ENCODE measurements at places on chromosomes 7 and 10.

DNA sequence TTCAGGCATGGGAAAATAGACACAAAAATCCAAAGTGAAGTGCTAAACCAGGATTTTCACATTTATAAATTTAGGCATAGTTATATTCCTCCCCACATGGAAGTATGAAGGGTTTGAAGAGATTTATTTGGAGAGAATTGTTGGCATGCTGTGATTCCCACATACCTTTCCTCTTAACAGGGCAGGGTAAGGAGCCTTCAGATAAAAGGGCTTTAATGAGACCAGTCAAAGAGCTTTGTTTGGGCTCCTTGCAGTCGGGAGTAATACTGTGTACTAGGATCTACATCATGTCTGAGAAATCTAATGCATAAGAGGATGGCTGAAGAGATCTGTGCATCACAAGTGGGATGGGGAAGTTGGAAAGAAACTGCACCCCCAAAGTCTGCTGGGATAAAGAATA lies 140.8 kb upstream of the PTN start:
- DNase-seq: no peak

- DNase-seq: no peak
These were observed 134.5 kb downstream of the BAMBI start for GRCh38 chr10:28811639-28812349.

GRCh38 chr10:16863766-16864165 lies 46.5 kb upstream of the RSU1 start:
- DNase-seq: no peak

GRCh38 chr7:87628780-87629569 lies 777 bp downstream of the RUNDC3B start:
- DNase-seq: no peak

DNA sequence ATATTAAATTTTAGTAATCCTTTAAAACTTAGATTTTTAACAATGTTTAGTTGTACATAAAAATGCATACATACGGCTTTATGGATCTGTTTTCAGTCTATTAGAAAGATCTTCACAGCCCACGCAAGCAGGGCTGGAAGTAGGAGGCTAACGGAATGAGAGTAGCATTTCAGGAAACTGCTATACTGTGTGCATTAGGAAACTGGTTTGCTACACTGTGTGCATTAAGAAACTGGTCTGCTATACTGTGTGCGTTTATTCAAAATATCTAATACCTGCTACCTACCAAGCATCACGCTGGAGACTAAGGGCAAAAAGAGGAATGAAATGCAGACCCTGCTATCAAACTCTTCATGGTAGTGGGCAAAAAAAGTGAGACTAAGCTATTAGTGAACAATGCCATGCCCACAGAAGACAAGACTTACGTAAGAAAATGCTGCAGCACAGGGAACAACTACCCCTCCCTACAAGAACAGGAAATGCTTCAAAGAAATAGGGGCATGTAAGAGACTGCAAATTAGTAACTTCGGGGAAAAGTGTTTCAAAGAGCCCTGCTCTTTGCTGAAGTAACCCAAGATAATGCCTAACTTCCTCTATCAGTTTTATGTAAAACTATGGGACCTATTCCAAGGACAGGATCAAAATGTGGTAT lies 11.3 kb downstream of the RAB11FIP2 start:
- no peak for DNase-seq

DNA sequence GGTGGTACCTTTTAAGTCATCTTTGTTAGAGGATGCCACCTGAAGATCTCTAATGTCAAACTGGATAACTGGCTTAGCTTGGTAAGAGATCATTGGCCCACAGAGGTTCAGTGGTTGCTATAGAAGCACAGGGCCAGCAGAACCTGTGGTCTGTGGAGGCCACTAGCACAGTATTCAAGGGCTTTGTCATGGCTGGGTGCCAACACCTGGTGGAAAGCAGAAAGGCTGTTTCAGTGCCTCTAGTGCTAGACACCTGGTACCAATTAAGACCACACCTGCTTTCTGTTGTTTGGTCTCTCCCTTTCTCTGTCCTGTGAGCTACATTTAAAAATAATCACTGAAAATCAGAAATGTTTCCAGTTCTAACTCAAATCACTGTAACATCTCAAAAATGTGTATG lies 10.0 kb upstream of the PCGF5 start:
- DNase-seq: no peak

GRCh38 chr7:94450044-94450697 lies 55.5 kb downstream of the COL1A2 start:
- no peak for DNase-seq

GRCh38 chr7:85806321-85806720 lies 619.5 kb upstream of the SEMA3D start:
- no peak for DNase-seq

- DNase-seq: no peak
These were observed 174.5 kb downstream of the SH3PXD2A start for GRCh38 chr10:103680869-103681236.

DNA sequence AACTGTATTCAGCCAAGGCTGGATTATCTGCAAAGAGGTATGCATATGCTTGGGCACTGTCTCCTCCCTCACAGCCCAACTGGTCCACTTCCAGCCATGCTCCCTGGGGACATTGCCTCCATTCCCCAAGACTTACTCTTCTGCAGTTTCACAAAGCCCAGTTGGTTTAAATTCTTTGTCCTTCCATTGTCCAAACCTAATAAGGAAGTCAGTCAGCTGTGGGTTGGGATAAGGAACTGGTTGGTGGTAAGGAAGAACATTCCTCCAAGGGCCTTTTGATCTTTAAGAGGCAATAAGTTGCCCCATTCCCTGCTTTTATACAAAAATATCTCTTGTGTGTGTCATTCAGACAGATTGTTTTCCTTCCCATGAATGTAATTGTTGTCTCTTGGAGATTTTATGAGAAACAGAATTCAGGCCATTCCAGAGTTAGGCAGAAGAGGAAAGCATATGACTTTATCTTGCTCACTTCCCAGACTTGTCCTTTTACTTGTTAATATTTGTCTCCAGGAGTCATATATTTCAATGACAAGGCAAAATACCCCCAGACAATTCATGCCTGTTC lies 673.7 kb downstream of the SUGCT start:
- DNase-seq: no peak

DNA sequence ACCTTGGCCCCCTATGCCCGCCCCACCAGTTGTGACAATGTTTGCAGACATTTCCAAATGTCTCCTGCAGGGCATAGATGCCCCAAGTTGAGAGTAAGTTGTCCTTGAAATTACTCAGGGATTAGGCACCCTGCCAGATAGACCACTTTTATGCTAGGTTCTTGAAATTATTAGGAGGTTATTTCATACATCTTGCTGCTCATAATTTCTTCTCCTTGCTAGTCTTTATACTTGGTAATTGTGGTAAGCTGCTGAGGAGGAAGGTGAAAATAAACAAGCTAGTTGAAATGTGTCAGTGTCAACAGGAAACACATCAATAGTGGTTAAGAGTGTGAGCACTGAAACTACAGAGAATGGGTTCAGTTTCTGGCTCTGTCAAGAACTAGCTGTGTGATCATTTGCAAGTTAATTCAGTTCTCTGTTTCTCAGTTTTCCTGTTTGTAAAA lies 63.7 kb upstream of the AOAH start:
- no peak for DNase-seq

DNA sequence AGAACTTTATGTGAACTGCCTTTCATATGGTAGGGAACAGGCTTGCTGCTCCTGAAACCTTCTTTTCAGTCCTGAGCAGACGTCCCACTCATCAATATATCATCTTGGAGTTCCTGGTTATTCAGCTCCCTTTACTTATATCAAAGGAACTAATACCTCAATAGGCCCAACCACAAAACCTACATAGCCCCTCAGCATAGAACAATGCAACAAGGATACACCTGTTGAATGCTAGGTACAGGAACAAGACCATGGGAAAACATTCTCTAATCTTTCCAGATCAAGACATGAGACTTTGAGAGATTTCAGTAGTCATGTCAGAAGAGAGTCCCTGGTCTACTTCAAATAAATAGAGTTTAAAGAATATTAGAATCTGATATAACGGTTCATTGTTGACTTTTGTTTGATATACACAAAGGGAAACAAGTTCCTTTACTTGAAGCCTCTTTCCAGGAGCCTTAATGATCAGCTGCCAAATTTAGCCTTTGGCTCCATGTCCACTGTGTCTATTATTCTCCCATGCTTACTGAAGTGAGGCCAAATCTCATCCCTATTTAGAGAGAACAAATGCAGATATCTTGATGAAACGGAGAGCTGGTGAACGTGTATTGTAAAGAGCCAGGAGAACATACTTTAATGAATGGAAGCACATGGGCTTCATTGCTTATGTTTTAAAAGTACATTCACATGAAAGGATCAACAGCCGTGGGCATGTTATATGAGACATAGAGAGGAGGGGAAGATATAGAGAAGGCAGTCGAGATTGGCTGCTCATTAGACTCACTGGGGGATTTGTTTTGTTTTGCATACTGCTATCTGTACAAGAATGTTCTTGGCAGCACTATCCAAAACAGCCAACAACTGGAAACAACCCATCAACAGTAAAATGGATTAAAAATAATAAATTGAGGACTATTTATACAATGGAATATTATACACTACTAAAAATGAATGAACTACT lies 9.5 kb downstream of the RHOBTB1 start:
- no peak for DNase-seq

GRCh38 chr10:101614663-101615524 lies 26.8 kb downstream of the DPCD start:
- DNase-seq: no peak

DNA sequence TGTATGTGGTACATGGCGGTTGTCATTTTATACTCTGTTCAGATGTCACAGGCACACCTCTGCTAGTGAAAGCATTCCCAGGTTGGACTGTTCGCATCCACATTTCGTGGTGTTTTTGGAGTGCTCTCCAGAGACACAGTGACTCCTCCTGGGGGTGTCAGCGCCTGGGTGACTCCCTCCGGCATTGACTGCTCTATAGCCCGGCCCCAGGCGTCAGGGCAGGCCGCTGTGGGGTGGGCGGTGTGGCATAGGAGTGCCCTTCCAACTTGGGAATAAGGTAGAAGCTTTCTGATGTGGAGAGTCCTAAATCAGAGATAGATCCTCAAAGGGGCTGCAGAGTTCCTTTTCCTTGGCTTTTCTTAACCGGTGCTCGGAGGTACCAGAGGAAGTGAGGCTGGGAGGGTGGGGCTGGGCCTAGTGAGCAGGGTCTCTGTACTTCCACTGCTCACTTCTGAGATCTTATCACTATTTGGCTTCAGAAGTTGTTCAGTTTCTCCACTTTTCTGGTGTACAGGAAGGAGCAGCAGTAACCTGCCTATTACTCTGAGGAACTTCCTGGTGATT lies 32.3 kb downstream of the CCNY start:
- no peak for DNase-seq

- DNase-seq: no peak
These were observed 755 bp downstream of the HOXA13 start for GRCh38 chr7:27198871-27199801.
